Activated T-helper 17 cell treated with anti-CD3 and anti-CD28 coated beads, Interleukin-2, amount 50 U/mL, for 72 hours (primary cell): ENCODE measurements at places on chromosomes 13 and 19. TPM values are rescaled to one million over a fixed set of nuclear protein-coding genes. Genes with fewer than 3 reads are reported as not detected.

DNA sequence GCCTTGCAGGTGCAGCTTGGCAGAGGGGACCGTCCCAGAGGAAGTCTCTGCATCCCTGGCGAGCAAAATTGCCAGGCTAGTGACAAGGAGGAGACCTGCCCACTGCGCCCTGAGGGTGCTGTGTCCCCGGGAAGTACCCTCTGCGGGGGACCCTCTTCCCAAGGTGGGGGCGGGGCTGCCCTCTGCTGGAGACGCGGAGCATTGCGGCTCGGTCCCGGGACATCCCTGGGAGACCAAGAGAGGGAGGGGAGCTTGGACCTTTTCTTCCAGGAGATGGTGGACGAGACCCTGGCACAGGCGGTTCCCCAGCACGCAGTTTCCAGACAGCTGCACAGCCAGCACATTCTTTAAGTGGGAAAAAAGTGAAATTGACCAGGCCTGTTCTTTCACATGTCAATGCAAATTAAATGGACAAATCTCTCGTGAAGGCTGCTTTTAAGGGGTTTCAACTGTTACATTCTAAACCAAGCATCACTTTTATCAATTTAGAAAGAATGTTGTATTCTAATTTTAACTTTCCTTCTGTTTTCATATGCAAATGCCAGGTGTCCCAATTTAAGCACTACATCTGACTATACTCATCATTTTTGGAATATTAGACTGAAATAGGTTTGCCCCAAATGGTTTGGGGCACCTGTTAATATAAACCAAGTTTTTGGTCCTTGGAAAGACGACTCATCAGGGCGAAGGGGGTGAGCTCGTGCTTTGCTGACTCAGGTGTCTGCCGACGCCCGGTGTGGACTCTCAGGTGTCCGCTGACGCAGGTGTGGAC, 60.7 kb downstream of the MCF2L start:
- peak; percentile 35 for ATAC-seq

- no peak for ATAC-seq
These were observed 980 bp downstream of the BCKDHA start for GRCh38 chr19:41398598-41398997.

- no peak for ATAC-seq
These were observed 27.9 kb upstream of the KLF2 start for GRCh38 chr19:16296713-16297112.

GRCh38 chr13:110443622-110444225, 117.8 kb downstream of the RAB20 start:
- ATAC-seq = no peak

GRCh38 chr13:111516712-111517640, 196.5 kb downstream of the TEX29 start:
- ATAC-seq = no peak

GRCh38 chr19:16405797-16406196, 66.0 kb downstream of the EPS15L1 start:
- no peak for ATAC-seq

DNA sequence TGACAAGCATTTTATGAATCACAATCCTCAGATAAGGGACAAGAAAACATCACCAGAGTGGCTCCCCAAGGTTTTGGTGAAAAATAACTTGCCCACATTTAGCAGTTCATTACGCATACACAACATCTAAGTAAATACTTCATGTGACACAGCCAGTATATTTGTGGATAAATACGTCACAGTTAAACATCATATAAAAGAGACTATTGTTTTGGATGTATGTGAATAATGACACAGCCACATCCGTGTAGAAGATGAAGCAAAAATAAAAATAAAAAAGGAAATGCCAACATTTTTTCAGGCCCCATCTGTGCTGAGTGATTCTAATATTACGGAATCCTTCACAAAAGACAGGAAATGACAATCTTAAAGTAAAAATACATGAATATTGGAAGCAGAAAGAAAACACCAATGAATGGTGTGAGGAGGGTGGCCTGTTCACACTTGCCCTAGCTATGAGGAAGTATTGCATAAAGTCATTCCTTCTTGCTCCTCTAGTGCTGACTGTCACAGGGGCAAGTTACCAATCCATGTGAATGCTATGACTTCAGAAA, 457.1 kb downstream of the KLF12 start:
- no peak for ATAC-seq

- ATAC-seq = no peak
These were observed 43.4 kb upstream of the NFIC start for GRCh38 chr19:3323026-3323425.

- ATAC-seq = no peak
These were observed 3.2 kb upstream of the PDE4C start for GRCh38 chr19:18229474-18229873.

GGACT gene
- 1.7 TPM for total RNA-seq

CGB2 gene
- not detected for total RNA-seq

IFNL1 gene
- not detected for total RNA-seq

FARSA gene
- 87.9 TPM for total RNA-seq
